ENCODE measurements at places on chromosomes 3 and 15.

GRCh38 chr3:179410331-179410730, 40.9 kb downstream of the GNB4 start:
- no peak for DNase-seq

- no peak for DNase-seq
These were observed 2.6 kb downstream of the BHLHE40 start for GRCh38 chr3:4981665-4982494.

DNA sequence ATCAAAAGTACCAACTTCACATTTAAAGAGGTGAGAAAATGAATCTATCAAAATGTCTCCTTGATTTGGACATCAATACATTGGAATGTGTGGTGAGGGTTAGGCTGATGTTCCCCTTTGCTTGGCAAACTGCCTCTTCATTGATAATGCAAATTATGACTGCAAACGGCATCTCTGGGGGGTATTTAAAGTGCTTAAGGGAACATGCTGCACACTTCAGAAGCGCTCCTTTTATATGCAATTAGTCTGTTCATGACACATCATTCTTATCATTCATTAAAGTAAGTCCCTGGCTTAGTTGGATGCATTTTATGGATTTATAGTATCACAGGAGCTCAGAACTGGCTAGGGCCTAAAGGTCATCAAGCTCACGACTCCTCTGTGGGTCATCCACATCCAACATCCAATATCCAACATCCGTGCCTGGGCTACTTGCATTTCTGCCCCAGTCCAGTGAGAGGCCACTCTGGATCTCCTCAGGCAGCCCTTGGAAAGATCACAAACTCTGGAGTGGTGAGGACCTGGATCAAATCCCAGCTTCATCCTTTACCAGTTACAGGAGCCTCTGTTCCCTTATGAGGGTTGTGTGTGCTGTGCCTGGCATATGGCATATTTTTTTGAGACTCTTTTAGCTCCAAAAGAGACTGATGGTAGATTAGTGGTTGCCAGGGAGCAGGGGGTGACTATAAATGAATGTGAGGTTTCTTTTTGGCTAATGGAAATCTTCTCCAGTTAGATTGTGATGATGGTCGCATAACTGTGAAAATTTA, 136.8 kb upstream of the FOXB1 start:
- DNase-seq, result no peak

- no peak for DNase-seq
These were observed 195.2 kb upstream of the CADPS start for GRCh38 chr3:63070476-63070810.

DNA sequence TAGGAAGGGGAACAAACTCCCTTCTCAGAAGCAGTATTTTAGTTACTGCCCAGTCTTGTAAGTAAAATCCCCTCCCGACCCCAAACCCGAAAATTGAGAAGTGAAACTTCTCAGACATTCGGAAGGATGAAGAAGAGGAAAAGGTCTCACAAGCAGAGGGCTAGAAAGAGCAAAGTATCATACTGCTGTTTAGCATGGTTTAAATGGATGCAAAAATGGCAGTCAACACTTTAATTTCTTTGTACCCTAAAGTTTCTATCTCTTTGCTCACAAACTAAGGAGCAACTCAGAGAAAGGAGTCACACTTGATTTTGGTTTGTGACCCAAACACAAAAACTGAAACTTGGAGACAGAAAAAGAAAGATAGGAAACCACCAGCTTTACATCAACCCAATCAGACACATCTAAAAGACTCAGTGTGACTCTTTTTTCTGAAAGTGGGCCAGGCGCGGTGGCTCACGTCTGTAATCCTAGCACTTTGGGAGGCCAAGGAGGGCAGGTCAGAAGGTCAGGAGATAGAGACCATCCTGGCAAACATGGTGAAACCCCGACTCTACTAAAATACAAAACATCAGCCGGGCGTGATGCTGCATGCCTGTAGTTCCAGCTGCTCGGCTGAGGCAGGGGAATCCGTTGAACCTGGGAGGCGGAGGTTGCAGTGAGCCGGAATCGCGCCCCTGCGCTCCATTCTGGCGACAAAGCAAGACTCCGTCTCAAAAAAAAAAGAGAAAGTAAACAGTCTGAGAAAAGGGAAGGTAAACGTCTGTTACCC, 63.2 kb upstream of the ATP11B start:
- DNase-seq, result no peak

GRCh38 chr3:70049761-70050160, 50.2 kb downstream of the SAMMSON start:
- DNase-seq, result no peak
